ENCODE measurements at places on chromosomes 7 and 10.

DNA sequence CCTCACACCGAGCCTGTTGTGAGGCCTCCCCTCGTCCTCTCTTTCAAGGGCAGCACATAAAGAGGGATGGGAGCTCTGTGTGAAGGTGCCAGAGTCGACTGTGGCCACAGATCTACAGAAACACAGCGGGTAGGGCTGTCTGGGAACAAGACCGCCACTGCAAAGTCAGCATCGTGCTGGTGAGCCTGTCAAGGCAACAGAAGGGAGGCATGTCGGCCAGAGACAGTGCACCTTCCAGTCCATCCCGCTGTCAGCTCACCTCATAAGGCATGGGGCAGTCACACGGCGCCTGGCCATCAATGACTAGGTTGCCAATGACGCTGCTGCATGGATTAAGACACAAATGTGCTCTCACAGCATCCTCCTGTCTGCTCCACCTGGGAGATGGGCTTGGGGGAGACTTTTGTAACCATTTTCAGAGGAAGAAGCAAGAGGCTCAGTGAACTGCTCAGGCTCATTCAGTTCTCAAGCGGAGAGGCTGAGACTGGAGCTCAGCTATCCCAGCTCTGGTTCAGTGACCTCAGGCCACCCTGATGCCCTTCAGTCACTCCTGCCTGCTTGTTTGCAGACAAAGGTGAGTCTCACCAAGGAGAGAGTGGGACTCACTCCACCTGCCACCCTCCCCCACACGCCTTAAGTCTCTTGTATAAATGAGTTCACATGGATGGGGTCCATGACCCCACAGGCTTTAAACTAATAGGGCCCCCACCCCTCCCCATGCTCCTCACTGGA is 125.5 kb downstream of the SORBS1 start:
- no peak for DNase-seq

DNA sequence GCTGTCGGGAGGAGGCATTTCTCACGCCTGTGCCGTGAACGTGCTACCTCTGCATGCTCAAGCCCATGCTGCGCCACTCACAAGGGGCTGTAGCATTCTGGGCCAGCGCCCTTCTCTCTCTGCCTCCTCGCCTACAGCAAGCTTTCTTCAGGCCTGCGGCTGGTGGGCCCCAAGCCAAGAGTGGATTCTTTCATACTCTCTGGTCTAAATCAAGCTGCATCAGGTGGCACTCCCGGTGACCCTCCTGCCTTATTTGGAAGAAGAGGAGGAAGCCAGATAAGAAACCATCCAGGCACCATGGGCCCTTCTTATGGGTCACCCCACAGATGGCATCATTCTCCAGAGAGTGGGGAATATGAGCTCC is 86.7 kb upstream of the DUSP5 start:
- DNase-seq, result no peak

GRCh38 chr7:116573541-116573940 is 48.7 kb downstream of the CAV1 start:
- DNase-seq, result no peak

DNA sequence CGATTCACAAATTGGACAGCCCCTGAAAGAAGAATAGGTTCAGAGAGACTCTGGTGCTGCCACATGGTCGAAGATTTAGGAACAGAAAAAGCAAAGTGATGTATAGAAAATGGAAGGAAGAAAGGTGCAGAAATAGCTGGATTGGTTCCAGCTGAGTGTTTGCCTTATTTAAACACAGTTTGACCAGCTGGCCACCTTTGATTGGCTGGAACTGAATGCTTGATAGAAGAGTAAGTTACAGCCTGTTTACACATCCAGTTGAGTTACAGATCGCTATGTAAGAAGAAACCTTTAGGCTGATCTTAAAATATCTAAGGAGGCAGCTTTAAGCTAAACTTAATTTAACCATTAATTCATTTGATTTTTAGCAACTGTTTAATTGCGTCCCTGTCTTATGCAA is 40.3 kb upstream of the KAT6B start:
- DNase-seq, result no peak

GRCh38 chr7:25735674-25736242 is 416.2 kb upstream of the NFE2L3 start:
- no peak for DNase-seq

DNA sequence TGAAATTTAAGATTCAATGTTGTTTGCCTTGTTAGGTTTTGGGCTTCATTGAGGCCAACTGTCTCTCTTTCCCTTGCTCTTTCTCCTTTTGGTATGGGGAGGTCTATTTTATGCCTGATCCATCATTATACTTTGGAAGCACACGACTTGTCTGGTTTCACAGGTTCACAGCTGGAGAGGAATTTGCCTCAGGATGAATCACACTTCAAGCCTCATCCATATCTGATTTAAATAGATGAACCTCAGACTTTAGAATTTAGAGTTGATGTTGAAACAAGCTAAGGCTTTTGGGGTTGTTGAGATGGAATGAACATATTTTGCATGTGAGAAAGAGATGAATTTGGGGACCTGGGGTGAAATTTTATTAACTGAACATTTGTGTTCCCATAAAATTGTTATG is 150.5 kb upstream of the IGFBP3 start:
- no peak for DNase-seq

GRCh38 chr7:128940494-128941322 is 3.0 kb downstream of the IRF5 start:
- no peak for DNase-seq

GRCh38 chr10:4678951-4679671 is 146.9 kb upstream of the AKR1E2 start:
- no peak for DNase-seq

GRCh38 chr7:77940647-77941046 is 142.1 kb downstream of the PHTF2 start:
- peak; percentile 8 for DNase-seq

GRCh38 chr7:8115547-8116402 is 146.2 kb downstream of the ICA1 start:
- DNase-seq, result no peak

DNA sequence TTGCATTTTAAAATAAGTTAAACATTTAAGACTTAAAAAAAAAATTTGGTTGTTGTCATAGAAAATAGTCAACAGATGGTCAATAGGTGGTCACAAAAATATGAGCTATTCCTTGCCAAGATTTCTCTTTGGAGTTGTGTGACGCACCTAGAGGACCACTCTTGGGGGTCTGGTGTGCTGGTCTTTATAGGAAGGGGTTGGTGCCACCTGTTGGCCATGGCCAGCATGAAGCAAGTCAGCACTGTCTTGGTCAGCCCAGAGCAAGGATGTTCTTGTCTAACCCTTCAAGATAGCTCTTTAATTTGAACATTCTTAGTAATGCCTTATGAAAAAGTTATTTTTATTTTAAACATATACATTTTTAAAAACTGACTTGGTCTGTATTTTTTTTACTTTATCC is 267.9 kb upstream of the CNTNAP2 start:
- DNase-seq, result peak; percentile 22

GRCh38 chr7:33217595-33217994 is 88.2 kb downstream of the BBS9 start:
- no peak for DNase-seq

GRCh38 chr10:78042752-78043104 is 9.1 kb downstream of the RPS24 start:
- DNase-seq, result no peak

DNA sequence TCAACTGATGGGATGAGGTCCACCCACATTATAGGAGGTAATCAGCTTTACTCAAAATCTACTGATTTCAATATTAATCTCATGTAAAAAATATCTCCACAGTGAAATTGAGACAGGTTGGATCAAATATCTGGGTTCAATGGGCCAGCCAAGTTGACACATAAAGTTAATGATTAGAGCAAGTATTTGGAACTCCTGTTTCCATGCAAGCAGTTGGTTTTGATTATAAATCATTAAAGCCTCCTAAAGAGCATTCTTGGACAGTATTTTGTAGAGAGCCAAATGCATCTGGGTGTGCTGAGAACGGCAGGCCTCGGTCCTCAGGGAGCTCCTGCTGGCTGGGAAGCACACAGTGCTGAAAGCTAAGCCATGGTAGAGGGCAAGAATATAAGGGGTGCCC is 126.9 kb upstream of the BTBD16 start:
- no peak for DNase-seq

- DNase-seq, result no peak
Measured at GRCh38 chr10:97256356-97256755, 36.1 kb downstream of the ARHGAP19 start.

DNA sequence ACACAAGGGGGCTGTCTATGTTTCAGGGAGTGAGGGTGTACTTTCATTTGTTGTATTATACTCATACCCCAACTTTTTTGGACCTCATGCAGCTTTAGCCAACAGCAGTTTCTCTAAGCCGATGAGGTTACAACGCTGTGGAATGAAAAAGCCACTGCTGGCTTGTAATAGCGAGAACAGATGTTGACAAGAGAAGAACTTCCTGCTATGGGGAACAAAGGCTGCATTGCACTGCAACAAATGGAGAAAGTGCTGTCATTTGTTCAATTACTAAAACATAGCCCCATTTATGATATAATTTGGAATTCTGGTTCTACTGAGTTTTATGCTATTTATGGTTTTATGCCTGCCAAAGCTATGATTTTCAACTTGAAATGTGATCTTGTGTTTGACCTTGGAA is 104.2 kb upstream of the TMEM72 start:
- no peak for DNase-seq

- DNase-seq, result peak; percentile 67
Measured at GRCh38 chr7:103989785-103990767, 618 bp upstream of the RELN start.

DNA sequence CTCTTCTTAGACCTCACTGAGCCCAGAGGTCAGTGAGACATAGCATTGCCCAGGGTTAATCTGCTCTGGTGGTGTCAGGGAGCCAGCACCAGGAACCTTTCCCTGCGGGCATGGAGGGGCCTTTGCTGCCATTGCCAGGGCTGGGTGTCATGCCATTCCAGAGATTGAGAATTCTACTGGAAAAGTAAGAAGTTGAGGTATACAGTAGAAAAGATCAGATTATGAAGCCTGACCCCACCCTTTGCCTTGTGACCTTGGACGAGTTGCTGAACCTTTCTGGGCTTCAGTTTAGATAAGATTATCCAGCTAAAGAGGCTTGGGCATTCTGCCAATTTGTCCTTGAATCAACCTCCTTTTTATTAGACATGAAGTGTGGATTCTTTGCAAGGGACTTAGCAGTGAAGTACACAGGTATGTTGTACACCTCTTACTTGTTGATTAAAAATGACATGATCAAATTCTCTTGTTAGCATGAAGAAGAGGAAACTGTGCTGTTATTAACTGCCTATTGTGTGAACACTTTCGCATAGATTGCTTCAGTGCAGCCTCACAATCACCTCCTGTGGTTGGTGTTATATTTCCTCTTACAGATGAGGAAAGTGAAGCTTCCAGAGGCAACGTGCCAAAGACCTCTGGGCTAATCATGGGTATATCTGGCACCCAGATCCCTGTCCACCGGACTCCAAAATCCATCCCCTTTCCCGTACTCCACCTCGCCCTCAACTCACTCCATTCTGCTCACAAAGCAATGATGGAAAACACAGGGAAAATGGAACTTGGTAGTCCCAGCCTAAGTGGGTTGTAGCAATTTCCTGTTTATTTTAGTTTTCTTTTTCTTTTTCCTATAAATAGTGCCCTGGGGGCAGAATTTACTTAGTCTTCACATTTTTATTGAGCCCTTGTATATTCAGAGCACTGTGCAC is 151.3 kb downstream of the CAMK1D start:
- peak; percentile 62 for DNase-seq

DNA sequence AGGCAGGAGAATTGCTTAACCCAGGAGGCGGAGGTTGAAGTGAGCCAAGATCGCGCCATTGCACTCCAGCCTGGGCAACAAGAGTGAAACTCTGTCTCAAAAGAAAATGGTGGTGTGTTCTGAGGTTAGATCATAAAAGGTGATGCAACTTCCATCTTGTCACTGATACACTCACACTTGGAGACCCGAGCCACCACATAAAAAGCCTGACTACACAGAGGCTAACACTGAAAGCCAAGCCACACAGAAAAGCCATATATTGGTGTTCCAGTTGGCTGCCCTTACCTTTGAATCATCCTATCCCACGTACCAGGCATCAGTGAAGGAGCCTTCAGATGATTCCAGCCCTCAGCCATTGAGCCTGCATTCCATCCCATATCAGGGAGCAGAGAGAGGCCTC is 4.0 kb downstream of the MORN4 start:
- DNase-seq, result no peak

DNA sequence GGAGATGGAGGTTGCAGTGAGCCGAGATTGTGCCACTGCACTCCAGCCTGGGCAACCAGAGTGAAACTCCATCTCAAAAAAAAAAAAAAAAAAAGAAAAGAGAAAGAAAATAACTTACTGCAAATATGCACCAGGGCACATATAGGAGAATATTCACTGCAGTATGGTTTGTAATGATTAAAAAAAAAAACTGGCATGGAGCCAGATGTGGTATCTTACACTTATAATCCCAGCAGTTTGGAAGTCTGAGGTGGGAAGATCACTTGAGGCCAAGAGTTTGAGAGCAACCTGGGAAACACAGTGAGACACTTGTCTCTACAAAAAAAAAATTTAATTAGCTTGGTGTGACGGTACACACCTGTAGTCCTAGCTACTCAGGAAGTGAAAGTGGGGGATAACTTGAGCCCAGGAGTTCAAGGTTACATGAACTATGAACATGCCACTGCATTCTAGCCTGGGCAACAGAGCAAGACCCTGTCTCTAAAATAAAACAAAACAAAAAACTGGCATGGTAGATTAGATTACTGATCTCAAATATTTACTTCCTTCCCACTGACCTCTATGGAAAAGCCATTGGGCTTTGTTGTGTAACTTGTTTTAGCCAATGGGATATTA is 85.6 kb downstream of the MICU1 start:
- no peak for DNase-seq

GRCh38 chr7:94433224-94433623 is 38.5 kb downstream of the COL1A2 start:
- no peak for DNase-seq

DNA sequence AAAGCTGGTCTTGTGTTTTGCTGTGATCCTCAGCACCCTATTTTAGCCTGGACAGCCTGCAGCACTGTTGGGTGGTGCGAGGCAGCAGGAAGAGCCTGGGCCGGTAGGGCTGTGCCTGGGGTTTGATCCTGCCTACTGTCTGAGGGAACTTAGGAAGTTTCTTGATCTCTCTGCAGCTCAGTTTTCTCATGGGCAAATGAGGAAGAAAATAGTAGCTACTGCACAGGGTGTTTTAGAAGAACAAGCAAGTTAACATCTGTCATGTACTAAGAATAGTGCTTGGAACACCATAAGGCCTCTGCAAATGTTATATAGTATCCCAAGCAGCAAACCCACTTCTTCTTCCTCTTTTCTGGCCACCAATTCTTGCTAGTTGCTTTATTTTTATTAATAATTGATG is 12.0 kb upstream of the AGR2 start:
- DNase-seq, result no peak

DNA sequence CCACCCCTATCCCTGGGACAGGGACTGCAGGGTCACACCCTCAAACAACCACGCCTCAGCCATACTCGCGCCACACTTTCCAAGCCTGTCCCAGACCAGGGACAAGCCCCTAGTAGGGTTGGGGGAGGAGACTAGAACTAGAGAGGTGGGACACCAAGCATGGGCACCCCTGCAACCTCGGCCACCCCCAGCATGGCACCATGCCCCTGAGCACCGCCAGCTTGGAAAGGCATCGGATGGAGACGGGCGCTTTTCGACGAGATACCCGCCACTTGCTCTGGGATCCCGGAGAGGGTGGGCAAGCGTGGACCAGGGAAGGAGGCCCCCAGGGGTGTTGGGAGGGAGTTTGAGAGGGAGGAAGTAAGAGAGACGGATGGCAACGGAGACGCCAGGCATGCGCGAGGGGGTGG is 13.1 kb upstream of the KMT2E start:
- DNase-seq, result no peak

- no peak for DNase-seq
Measured at GRCh38 chr10:121640266-121640665, 42.0 kb upstream of the FGFR2 start.

- DNase-seq, result no peak
Measured at GRCh38 chr10:88893611-88894010, 13.6 kb downstream of the STAMBPL1 start.
